ENCODE measurements at places on chromosomes 3 and 15.

GRCh38 chr3:189512039-189512438 is 119.2 kb upstream of the TP63 start:
- DNase-seq = no peak

DNA sequence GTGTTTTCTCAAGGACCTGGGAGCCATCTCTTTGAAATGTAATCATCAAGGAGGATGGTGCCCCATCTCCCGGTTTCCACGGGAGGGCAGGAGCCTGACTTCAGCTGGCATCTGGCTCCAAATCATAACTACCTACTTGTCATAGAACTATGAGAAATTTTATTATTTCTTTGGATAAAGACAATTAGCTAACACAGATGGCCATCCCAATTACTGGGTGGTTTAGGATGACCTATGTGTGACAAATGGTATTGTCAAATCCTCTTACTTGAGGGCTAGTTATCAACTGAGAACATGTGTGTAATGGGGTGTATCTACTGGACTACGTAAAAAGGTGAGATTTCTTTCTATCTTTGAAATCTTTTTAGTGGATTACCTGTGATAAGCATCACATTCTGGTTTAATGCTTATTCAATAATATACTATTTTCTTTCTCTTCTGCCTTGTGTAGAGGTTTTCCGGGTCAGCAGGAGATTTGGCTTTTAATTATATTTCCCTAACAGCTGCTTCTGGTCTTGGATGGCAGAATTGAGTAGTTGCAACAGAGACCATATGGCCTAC is 15.3 kb upstream of the PARP14 start:
- DNase-seq = no peak

- DNase-seq = peak; percentile 99
These were observed 34.9 kb upstream of the TIMP4 start for GRCh38 chr3:12193485-12194165.

GRCh38 chr3:16328124-16328523 is 63.1 kb downstream of the OXNAD1 start:
- DNase-seq = no peak

- no peak for DNase-seq
These were observed 144.7 kb downstream of the TPRG1 start for GRCh38 chr3:189316296-189317019.

DNA sequence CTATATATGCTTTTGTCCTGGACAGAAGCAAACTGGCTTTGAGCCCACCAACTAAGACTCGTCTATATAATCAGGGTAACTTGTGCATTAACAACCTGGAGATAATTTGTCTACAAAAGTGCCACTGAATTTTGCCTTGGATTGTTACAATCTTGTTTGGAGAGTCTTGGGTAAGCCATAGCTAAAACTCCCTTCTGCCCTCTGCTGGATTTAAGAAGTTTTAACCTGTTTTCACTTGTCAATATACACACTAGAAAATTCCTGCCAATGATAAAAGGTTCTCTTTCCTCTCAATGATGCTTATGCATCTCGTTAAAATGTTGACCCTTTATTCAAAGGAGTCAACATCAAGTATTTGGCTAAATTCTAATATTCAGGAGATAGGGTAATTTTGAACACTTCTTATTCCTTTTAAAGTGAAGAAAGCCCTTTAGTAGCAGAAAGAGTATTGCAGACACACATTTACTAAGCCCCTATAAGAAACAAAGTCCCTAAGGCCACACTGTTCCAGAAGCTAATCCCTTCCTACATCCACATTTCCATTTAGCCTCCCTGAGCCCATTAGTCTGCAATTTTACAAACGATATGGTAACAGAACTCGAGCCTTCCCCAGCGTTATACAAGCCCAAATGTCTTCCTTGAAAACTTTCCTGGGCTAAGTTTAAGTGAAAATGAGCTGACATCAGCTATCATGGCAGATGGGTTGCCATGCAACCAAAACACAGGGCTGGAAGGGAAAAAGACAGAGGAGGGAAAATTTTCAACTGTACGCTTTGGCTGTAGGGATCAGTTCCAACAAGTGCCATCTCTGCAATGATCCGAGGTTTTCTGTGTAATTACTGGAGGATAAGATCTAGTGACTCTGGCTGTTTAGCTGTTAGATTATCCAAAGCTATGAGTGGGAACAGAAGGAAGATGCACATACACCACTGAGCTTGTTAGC is 75.9 kb upstream of the FGF12 start:
- DNase-seq = no peak

DNA sequence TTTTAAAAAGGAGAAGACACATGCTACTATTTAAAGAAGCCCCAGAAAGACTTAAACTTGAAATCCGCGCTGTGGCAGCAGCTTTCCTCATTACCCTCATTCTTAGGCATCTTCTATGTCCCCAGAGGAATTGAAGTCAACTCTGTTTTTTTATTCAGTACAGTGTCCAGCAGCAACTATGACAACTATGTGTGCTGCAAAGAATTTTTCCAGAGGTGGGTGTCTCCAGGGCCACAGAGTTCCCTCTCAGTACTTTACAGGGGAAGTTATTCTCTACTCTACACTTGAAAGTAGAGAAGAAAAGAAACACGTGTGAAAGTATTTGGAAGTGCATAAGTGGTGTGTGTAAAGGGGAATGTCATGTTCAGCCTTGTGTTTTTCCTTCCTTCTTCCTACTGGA is 32.0 kb downstream of the GATM start:
- no peak for DNase-seq

GRCh38 chr3:177553579-177553978 is 356.3 kb upstream of the TBL1XR1 start:
- DNase-seq = no peak

DNA sequence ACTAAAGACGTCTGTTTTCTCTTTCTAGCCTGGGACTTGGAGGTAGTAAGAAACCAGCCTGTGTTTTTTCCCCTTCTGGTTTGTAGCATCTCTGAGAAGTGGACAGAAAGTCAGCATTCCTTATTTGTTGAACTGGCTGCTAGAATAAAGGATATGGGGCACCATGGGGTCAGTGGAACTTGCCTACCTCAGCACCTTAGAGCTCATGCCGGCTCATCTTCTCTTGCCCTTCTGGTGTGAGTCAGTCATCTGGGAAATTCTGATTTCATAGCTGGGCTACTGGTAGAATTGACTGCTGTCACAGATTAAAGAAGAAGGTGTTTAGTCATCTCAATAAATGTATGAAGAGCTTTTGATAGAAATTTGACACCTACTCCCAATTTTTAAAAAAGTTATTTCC is 202.7 kb upstream of the TOPAZ1 start:
- no peak for DNase-seq

- no peak for DNase-seq
These were observed 202.9 kb downstream of the STT3B start for GRCh38 chr3:31735667-31736066.

- no peak for DNase-seq
These were observed 25.5 kb upstream of the COL6A6 start for GRCh38 chr3:130491431-130491830.

GRCh38 chr15:78040653-78041244 is 36.8 kb downstream of the TBC1D2B start:
- DNase-seq = no peak

GRCh38 chr3:151107701-151108100 is 22.2 kb downstream of the MED12L start:
- peak; percentile 23 for DNase-seq

DNA sequence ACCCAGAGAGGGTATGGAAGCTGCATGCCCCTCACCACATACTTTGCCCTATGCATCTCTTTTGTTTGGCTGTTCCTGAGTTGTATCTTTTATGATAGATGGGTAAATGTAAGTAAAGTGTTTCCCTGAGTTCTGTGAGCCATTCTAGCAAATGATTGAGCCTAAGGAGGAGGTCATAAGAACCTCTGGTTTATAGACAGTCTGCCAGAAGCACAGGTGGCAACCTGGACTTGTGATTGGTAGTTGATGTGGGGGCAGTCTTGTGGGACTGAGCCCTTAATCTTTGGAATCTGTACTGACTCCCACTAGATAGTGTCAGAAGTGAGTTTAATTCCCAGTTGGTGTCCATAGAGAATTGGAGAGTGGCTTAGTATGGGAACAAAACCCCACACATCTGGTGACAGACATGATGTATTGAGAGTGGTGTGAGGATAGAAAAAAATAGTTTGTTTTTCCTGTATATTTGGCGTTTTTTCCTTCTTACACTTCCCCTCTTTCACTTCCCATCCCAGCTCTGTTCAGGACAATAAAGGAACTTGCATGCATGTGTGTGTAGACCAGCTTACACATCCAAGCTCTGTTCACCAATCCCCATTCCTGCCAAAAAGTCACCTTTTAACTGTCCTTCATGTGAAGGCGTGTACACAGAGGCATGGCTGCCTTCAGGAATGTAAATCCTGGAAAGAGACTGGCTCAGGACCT is 38.1 kb upstream of the SPPL2A start:
- no peak for DNase-seq

DNA sequence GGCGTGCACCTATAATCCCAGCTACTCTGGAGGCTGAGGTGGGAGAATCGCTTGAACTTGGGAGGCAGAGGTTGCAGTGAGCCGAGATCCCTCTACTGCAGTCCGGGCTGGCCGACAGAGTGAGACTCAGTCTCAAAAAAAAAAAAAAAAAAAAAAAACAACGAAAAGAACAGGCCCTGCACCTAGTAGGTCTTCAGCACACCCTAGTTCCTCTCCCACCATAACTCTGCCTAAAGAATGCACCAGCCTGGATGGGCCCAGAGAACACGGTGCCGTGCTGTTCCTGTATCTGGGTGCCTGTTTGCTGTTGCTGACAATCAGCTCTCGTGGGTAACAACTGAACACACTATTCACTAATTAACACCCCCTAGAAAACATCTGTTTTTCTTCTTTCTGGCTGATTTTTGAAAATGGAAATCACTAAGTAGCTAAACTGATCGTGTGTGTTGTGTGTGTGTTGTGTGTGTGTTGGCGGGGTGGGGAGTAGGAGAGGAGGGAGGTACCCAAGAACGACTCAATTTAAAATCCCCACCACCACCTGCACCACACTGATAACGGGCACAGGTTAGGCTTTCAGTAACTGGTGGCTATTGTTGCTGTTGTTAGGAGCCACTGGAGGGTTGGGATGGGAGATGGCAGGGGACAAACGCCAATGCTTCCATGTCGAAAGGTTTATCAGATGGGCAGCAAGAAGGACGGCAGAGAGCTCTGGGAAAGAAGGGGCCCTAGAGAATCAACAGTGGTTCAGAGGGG is 40.6 kb upstream of the MEX3B start:
- DNase-seq = no peak

DNA sequence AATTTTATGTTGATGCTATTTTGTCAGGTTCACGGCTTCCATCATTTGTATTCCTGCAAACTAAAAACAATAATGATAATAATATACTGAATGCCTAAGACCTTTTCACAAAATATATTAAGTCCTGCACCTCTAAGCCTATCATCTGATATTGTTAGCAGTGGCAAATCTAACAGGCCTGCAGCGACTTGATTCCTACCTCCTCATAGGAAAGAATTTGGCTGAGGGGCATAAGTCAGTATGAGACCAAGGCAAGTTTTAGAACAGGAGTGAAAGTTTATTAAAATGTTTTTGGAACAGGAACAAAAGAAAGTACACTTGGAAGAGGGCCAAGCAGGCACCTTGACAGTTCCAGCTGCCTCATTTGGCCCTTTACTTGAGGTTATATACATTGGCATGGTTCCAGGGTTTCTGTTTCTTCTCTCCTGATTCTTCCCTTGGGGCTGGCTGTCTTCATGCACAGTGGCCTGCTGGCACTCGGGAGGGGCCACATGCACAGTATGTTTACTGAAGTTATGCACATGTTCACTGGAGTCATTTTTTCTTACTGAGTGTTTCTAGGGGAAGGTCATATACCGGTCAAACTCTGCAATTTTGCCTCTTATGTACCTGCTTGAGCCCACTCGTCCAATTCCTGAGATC is 418.1 kb downstream of the EPHA6 start:
- no peak for DNase-seq

DNA sequence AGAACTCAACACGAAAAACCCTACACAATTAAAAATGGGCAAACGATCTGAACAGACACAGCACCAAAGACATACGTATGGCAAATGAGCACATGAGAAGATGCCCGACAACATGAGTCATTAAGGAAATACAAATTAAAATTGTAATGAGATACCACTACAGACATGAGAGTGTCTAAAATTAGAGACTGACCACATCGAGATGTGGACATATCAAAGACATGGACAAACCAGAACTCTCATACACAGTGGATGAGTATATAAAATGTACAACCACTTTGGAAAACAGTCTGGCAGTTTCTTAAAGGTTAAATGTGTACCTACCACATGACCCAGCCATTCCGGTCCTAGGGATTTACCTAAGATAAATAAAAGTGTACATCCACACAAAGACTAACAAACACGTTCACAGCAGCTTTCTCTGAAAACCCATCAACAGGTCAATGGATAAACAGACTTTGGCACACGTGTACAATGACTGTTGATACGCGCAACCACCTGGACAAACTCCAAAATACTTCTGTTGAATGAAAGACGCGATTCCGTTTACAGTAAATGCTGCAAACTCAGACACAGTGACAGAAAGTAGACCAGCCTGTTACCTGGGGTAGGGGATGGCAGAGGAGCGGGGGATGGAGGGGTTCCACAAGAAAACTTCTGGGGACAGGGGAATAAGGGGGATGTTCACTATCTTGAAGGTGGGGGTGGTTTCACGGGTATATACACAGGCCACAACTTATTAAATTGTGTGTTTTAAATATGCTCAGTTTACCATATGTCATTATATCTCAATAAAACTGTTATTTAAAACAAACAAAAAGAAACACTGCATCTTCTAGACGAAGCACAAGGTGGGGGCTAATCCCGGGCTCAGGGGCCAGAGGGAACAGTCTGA is 2.1 kb downstream of the TNK2 start:
- DNase-seq = peak; percentile 50

- no peak for DNase-seq
These were observed 76.4 kb upstream of the STT3B start for GRCh38 chr3:31456373-31456772.

- peak; percentile 72 for DNase-seq
These were observed at the start of gene PYGO1 for GRCh38 chr15:55588070-55588814. PYGO1 (minus strand) TSS chr15:55588345; CDS start chr15:55587883, 462 bp downstream.

DNA sequence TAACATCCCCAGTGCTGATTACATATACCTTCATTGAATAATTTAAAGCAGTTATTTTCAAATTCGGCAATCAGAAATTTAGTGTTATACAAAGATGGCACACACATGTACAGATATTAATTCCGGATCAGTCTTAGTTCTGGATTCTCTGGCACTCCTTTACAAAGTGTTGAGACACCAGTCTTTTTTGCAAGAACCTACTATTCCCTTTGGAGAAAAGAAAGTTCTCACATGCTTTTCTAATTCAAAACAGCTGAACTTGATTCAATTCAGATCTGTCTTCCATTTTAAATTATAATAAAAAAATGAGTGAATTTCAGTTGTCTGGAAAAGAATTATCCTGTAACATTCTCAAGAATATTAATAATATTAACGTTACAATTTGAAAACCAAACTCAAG is 20.4 kb downstream of the CCDC191 start:
- DNase-seq = no peak

DNA sequence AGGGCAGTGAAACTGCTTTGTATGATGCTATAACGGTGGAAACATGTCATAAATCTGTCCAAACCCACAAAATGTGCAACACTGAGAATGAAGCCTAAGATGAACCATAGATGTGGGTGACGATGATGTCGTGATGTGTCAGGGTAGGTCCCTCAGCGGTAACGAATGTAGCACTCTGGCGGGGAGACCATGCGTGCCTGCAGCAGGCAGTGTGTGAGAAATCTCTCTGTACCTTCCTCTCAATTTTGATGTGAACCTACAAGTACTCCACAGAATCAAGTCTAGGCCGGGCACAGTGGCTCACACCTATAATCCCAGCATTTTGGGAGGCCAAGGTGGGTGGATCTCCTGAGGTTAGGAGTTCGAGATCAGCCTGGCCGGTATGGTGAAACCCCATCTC is 268.2 kb upstream of the LYSMD4 start:
- peak; percentile 38 for DNase-seq

All from fibroblast of skin of right quadriceps (primary cell).